ENCODE measurements at places on chromosomes 6 and 20.

DNA sequence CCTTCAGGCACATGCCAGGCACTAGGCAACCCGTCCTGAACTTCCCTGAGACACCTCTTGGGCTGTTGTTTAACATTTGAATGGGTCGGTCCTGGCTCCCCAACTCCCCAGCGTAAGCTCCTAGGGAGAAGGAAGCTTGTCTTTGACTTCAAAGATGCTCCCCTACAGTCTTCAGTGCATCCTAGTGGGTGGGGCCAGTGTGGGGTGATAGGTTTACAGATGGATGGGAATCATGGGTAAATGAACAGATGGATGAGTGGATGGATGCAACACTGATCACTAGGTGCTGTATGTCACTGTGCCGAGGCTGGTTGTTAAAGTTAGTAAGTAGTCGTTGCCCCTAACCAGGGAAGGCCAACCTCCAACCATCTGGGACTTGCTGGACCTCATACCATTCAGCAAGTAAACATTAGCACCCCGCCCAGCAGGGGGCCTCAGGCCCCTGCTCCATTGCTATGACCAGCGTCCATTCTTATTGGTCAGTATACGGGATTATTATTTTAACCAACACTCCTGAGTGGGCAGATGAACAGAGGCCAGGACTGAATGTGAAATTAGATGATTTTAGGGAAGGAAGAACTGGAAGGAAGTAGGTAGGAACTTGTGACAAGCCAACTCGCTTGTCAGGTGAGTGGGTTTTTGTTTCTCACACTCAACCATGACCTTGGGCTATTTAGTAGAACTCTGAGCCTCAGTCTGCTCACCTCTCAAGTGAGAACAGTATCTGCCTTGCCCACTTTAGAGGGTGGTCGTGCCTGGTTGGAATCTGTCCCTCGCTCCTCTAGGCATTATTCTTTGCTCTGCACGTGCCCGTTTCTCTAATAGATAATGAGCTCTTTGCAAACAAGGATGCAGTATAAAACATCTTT lies 82.9 kb upstream of the FOXP4 start:
- DNase-seq, result no peak

- no peak for DNase-seq
Observed at GRCh38 chr6:92879526-92879925, 539.8 kb downstream of the EPHA7 start.

DNA sequence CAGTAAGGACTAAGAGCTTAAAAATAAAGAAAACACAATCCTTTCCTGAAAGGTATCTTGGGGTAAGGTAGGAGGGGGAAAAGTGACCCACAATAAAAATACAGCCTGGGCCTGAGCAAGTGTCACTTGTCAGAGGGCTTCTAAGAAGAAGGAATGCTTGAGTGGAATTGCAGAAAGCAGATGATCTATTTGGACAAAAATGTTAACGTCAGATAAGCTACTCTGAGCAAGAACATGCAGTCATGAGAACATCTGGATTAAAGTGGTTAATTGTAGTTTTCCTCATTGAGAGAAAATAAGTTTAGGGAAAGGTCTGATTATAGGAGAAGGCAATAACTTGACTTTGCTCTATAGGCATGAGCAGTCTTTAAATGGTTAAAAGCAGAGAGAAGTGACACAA lies 581.9 kb downstream of the HTR1B start:
- no peak for DNase-seq

- DNase-seq, result no peak
Observed at GRCh38 chr20:22584522-22584921, at the start of gene FOXA2. Gene FOXA2 (minus strand): TSS chr20:22584572. CDS start chr20:22584278, 294 bp downstream.

DNA sequence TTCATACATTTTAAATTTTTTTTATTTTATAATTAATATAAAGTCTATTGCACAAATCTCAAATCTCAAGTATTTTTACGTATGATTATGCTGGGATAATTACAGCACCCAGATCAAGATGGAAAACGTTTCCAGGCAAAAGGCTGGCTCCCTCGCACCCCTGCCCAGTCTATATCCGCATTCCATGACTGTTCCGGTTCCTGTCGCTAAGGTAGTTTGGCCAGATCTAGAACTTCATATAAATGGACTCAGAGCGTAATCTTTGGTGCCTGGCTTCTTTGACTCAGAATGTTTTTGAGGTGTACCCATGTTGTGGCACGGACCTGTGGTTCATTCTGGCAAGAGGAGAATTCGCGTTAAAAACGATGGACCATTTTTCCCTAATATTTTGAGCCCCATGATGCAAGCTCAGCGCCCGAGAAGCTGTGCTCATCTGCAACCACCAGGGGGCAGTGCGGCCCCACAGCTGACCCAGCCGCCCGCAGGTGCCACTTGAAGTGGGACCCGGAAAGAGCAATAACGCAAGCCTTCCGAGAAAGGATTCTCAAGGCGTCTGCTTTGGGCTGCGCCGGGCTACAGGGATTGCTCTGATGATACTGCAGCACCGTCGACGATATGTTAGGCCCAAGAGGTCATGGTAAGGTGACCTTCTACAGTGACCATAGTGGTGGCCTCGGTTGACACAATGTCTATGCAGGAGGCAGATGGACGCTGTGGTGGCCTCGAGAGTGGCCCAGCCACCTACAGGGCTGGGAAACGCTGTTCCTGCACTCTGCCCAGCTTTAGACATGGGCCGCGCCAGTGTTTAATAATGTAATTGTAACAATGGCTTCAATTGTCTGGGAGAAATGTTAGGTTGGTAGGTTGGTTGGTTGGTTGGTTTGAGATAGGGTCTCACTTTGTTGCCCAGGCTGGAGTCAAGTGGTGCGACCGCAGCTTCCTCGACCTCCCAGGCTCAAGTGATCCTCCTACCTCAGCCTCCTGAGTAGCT lies 160.1 kb downstream of the ZMYND8 start:
- peak; percentile 66 for DNase-seq

GRCh38 chr6:10540073-10540746 lies 19.1 kb downstream of the GCNT2 start:
- DNase-seq, result no peak

DNA sequence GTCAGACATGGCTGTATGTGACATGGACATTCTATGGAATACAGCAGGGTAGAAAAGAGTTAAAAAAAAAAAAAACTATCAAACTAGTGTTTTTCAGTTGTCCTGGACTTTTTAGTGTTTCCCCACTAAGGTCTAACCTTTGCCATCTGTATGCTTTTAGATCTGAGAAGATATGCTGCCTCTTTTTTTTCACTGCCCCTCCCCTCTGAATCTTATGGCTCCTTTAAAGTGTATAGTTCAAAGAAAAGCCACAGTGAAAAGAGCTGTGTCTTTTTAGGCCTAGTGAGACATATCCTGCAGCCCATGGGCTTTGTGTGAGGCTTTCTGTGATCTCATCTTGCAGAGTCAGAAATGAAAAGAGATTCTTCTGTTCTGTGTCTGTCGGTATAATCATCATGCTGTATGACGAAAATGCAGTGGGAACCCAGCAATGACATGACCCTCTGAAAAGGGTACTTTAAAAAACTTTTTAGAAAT lies 29.3 kb downstream of the ADGRG6 start:
- no peak for DNase-seq

- DNase-seq, result no peak
Observed at GRCh38 chr6:65546894-65547293, 160.1 kb downstream of the EYS start.

DNA sequence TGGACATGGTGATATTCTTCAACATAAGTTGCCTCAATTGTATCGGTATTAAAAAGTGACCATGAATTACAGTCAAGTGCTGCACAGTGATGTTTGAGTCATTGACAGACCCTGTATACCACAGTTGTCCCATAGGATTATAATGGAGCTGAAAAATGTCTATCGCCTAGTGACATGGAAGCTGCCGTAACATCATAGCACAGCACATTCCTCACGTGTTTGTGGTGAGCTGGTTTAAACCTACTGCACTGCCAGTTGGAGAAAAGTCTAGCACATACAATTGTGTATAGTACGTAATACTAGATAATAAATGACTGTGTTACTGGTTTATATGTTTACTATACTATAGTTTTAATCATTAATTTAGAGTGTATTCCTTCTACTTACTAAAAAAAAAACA lies 150.2 kb downstream of the CDH26 start:
- no peak for DNase-seq

GRCh38 chr20:60306551-60306950 lies 348.3 kb downstream of the CDH26 start:
- DNase-seq, result no peak

GRCh38 chr6:73969971-73970970 lies 274.3 kb downstream of the CD109 start:
- no peak for DNase-seq

DNA sequence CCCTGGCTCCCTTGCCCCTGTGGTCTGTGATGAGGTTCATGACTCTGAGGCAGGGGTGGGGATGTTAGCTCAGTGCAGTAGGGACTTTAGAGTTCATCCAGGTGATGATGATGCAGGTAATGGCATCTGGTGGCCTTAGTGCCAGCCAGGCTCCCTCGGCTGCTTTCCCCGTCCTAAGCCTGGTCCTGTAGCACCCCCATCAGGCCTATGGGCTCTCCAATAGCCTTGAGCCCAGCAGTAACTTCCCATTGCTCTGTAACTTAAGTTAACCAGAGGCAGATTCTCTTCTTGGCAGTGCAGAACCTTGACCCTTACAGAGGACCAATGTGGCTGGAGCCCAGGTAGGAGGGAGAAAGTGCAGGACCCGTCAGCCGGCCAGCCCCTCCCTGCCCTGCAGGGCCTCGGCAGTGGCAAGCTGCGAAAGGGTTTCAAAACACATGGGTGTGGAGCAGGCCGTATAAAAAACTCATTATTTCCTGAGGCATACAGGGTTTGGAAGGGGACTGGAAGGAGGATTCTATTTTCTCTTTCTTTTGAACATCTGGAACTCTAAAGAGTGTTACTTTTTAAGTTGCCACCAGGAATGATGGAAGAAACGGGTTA lies 406.9 kb downstream of the CDH26 start:
- no peak for DNase-seq

DNA sequence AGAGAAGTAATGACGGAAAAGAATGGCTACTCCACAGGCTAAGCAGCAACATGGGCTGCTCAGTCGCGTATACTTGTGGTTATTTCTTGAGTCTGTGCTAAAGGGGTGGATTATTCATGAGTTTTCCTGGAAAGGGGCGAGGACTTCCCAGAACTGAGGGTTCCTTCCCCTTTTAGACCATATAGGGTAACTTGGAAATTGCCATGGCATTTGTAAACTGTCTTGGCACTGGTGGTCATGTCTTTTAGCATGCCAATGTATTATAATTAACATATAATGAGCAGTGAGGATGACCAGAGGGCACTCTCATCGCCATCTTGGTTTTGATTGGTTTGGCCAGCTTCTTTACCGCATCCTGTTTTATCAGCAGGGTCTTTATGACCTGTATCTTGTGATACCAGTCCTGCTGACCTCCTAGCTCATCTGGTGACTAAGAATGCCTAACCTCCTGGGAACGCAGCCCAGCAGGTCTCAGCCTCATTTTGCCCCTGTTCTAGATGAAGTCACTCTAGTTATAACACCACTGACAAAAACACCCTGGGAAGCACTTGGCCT lies 11.4 kb downstream of the LBP start:
- no peak for DNase-seq

DNA sequence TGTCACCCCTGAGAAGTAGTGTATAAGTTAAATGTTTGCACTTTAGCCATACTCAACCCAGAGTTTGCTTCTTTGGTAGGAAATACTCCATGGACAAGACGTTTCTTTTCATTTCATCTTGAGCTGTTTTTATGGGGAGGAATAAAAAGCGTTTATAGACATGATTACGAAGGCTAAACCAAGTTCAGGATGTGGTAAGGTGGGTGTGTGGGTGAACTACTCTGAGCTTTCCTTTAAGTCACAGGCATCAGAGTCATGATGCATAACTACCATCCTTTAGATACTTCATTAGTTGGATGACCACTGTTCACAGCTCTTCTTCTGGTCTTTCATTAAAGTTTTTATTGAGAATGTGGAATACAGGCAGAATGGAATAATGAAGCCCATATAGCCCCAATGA lies 48.9 kb downstream of the EBF4 start:
- no peak for DNase-seq

DNA sequence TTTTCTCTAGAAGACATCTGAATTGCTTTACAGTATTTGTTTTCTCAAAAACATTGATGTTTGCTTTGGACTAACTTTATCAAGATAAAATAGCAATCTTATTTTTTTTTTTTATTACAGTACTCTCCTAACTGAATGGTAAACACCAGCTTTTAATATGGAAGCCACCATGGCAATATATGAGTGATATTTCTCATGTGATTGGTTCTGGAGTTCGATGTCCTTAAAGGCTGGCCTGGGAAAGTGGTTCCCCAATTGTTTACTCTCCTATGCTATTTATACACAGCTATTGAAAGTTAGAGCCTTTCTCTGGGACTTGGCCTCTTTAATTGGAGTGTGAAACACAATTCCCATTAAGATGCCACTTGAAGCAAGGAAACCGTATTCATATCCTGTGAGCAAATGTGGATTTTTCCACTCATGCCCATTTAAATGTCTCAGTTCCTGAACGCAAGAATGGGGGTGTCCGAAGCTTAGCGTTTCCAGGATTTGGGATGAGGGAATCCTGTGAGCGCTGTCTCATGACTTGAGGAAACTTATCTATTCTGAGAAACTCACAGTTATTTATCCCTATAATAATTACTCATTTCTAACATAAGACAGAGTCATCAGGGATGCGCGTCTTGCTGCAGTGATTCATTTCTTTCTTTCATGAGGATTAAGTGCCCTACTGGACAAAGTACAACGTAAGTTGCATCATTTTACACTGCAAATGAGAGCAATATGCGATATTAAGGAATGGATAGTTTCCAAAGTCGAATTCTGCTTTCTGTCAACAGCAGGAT lies 143.3 kb upstream of the PREP start:
- no peak for DNase-seq

- no peak for DNase-seq
Observed at GRCh38 chr6:130655586-130655985, 171.6 kb upstream of the SMLR1 start.

DNA sequence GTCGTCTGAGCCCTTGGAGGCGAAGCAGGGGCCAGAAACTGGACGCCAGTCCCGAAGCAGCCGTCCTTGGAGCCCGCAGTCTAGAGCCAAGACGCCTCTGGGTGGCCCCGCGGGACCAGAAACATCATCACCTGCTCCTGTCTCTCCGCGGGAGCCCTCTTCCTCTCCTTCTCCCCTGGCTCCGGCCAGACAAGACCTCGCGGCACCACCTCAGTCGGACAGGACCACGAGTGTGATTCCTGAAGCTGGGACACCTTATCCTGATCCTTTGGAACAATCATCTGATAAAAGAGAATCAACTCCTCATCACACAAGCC lies 416 bp downstream of the RSPH4A start:
- no peak for DNase-seq

- DNase-seq, result no peak
Observed at GRCh38 chr20:59920944-59921343, 12.5 kb downstream of the SYCP2 start.

DNA sequence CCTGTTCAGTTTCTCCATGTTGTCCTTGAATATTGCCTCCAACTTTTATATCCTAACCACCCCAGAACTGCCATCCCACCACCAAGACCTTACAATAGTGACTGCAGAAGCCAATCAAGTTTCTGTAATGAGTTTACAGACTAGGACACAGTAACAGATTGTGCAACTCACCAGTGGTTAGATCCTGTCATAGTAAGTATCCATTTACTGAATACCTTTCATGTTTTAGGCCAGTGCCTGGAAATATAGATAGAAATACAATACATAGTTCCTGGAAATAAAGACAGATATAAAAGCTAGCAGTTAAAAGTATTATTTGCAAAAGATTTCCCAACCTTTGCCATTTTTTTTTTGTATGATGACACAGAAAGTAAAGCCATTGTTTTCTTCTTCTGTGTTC lies 471.8 kb upstream of the BTBD3 start:
- no peak for DNase-seq

- DNase-seq, result no peak
Observed at GRCh38 chr6:148566664-148567350, 180.0 kb upstream of the UST start.
